ENCODE measurements at places on chromosomes 11 and 22.

DNA sequence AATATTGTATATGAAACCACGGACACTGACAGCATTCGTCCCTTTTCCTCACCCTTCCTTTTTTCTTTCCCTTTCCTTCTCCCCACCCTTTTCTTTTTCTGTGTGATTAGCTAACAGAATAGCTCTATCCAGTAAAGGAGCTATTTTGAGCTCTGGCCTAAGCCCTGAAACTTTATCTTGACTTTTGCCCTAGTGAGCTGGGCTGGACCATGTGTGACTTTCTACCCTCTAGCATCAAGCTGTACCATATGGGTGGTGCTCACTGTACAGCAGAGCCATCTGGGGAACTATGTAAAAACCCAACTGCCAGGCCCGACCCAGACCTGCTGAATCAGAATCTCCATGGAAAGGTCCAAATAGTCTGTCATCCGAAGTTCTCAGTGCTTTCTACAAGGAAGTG is 21.9 kb upstream of the PANX1 start:
- DNase-seq: no peak

DNA sequence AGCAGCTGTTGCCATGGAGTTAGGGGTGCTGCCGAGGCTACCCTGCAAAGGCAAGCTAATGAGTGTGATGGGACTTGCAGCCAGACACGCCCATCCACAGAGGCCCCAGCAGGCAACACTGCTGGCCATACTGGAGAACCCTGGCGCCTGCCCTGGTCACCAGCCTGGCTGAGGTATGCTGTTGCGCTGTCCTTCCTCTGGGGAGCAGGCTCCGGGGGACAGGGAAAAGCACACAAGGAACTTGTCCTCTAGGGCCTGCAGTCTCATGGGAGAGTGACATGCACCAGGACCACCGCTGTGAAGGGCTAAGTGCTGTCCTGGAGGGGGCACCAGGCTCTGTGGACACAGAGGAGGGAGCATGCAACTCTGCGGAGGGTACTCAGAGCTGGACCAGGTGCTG is 35.8 kb downstream of the TOM1 start:
- no peak for DNase-seq

DNA sequence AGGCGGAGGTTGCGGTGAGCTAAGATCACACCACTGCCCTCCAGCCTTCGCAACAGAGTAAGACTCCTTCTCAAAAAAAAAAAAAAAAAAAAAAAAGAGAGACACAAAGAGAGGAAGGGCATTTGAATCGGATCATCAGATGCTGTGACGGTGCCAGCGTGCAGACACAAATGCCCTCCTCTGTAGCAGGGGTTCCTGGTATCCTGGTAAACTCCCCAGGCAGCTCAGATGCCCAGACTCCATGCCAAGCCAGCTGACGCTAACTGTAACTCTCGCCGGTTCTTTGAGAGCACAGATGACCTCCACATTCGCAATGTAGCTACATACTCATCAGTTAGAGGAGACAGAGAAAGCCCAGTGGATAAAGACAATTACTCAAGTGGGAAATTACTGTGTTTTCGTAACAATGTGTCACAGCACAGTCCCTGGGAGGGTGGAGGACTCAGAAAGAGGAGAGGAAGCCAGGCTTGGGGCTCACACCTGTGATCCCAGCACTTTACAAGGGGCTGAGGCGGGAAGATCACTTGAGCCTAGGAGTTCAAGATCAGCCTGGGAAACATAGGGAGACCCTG is 153.1 kb downstream of the BRD1 start:
- no peak for DNase-seq

GRCh38 chr11:87020336-87020735 is 17.4 kb upstream of the TMEM135 start:
- DNase-seq: no peak

- no peak for DNase-seq
Measured at GRCh38 chr11:64251016-64251752, at the start of gene PLCB3. TSS of gene PLCB3 (plus strand) at chr11:64251530. CDS start at chr11:64251650, 120 bp downstream.

All from fibroblast of mammary gland (primary cell).